Left kidney (tissue), 8 donors: ENCODE measurements at places on chromosomes 13 and 19. TPM values are rescaled to one million over a fixed set of nuclear protein-coding genes. Genes with fewer than 3 reads are reported as not detected.

DNA sequence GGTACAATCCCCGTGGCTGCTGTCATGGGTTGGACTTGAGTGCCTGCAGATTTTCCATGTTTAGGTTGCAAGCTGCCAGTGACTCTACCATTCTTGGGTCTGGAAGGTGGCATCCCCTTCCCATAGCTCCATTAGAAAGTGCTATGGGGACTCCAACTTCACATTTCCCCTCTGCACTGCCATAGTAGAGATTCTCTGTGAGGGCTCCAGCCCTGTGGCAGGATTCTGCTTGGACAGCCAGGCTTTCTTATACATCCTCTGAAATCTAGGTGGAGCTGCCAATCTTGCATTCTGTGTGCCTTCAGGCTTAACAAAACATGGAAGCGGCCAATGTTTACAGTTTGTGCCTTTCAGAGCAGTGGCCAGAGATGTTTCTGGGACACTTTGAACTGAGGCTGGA is 636.2 kb downstream of the SLITRK6 start:
- no peak for DNase-seq

DNA sequence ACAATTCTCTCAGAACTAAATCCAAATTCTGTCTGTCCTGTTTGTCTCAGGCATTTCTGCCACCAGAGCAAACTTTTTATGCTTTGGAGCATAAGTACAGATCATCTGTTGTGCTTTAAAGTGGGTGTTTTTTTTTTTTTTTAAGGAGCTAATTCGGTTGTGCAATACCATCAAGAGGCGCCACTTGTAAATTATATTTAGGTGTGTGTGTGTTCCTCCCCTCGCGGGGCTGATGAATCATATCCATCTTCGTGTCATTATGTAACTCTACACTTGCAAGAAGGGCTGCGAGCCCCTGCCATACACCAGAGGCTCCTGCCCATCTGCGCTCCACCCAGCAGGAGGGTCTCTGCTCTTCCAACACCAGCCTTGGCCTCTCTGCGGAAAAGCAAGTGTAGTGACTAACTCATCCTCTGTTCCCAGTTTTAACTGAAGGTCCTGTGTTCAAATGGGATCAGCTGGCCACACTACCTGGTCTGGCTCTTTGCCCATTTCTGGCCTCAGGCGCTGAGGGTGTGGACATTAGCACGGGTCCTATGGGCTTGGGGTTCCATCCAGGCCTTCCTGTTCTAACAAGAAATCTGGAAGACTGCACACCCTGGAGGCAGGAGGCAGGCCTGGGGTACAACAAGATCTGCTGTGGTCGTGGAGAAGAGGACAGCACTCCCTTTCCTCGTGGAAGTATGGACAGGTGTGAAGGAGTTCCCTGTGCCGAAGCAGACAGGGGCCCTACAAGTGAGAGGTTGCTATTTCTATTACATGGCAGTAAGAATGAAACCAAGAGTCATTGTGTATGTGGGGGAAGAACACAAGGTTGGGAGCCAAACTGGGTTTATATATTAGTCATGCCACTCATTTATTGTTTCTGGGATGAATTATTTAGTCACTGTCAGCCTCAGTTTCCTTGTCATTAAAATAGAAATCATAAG is 96.1 kb upstream of the MBNL2 start:
- no peak for DNase-seq

DNA sequence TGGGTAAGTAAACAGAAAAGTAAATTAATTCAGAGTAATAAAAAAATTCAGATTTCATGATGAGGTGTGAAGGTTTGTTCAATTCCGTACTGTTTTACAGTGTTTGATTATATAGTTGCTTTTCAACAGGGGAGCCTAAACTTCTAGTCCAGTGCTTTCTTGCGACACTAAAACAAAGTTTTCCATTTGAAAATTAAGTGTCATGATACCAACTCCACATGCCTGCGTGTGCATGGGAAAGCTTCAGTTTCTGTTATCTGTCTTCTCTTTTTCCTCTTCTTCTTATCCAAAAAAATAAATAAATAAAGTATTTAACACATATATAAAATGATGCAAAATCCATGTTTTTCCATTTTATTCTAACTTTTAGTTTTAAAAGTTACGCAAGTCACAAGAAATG is 165.3 kb downstream of the DACH1 start:
- no peak for DNase-seq

GRCh38 chr13:41785402-41786172 is 175.3 kb downstream of the VWA8 start:
- no peak for DNase-seq

DNA sequence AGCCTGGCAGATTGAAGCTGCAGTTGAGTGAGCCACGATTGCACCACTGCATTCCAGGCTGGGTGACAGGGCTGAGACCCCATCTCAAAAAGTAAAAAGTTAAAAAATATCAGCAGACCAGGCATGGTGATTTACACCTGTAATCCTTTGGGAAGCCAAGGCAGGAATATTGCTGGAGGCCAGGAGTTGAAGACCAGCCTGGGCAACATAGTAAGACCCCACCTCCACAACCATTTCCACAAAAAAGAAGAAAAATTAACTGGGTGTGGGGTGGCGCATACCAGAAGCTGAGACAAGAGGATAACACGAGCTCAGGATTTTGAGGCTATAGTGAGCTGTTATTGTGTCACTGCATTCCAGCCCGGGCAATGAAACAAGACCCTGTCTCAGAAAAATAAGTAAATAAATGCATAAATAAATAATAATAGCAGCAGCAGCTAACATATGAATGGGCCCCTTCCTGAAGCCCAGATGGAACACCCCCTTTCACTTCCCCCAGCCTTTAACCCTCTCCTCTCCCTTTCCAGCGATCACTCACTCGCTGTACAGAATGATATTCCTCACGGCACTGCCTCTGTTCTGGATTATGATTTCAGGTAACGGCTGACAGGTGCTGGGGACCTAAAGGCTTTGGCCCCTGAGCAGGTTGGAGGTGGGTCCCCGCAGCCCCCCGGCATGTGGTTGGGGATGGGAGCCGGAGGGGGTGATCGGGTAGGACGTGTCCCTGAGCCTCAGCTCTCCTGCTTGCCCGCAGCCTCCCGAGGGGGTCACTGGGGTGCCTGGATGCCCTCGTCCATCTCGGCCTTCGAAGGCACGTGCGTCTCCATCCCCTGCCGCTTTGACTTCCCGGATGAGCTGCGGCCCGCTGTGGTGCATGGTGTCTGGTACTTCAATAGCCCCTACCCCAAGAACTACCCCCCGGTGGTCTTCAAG is 3.2 kb downstream of the MAG start:
- no peak for DNase-seq

- DNase-seq = no peak
Measured at GRCh38 chr19:33780251-33780650, 16.4 kb upstream of the KCTD15 start.

DNA sequence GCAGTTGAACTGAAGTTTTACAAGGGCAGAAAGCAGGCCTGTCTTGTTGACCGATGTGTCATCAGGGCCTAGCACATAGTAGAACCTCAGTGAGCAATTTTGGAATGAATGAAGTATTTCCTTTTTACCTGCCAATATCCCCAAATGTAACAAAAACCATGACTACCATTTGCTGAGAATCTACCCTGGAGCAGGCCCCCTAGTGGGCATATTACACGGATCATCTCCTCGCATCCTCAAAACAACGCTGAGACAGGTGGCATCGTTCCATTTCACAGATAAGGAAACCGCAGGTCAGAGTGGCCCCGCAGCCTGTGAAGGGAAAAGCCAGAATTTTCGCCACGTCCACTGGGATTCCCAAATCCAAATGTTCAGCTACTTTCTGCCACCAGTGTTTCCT is 77.9 kb downstream of the CACNA1A start:
- DNase-seq = no peak

- DNase-seq = no peak
Measured at GRCh38 chr19:23394511-23394910, 760 bp downstream of the ZNF91 start.

DNA sequence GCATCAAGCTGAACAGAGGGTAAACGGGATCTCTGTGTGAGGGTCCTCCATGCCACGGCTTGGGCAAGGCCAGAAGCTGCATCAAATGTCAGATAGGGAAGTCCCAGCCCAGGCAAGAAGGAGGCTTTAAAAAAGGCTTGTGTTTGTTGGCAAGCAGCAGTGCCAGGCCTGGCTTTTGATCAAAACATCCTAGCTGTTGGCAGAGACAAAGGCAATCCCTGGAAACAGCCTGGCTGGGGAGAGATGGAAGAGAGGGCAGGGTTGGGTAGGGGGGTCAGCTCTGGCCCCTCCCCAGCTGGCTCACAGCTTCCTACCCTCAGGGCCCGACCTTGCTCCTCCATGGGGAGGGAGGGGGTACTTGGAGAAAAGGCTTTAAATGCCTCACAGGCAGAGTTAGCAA is 61.8 kb upstream of the KCTD15 start:
- DNase-seq = no peak

DNA sequence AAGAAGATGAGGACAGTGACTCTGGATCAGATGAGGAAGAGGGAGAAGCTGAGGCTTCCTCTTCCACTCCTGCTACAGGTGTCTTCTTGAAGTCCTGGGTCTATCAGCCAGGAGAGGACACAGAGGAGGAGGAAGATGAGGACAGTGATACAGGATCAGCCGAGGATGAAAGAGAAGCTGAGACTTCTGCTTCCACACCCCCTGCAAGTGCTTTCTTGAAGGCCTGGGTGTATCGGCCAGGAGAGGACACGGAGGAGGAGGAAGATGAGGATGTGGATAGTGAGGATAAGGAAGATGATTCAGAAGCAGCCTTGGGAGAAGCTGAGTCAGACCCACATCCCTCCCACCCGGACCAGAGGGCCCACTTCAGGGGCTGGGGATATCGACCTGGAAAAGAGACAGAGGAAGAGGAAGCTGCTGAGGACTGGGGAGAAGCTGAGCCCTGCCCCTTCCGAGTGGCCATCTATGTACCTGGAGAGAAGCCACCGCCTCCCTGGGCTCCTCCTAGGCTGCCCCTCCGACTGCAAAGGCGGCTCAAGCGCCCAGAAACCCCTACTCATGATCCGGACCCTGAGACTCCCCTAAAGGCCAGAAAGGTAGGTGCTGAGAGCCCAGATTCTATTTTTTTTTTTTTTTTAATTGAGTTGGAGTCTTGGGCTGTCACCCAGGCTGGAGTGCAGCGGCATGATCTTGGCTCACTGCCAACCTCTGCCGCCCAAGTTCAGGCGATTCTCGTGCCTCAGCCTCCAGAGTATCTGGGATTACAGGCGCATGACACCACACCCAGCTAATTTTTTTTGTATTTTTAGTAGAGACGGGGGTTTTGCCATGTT is 2.3 kb downstream of the PPP1R15A start:
- DNase-seq = no peak

DNA sequence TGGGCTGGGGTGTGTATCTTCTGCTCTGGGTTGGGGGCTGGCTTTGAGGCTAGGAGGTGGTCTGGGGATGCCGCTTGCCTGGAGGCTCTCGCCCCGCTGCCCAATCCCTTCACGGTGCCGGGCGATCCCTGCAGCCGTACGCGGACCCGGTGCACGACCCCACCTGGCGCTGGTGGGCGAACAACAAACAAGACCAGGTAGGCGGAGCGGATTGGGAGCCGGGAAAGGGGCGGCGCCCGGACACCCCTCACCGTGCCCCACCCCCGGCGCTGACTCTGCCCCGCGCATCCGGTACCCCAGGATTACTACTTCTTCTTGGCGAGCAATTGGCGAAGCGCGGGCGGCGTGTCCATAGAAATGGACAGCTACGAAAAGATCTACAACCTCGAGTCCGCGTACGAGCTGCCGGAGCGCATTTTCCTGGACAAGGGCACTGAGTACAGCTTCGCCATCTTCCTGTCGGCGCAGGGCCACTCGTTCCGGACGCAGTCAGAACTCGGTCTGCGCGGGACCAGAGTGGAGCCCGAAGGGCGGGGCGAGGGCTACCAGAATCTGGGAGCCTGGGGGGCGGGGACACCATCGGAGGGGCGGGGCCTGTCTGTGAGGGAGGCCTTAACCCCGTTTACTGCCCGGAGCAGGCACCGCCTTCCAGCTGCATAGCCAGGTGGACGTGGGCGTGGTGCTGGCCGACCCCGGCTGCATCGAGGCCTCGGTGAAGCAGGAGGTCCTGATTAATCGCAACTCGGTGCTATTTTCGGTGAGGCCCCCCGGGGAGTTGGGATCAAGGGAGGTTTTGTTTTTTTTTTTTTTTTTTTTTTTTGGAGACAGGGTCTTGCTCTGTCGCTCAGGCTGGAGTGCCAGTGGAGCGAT is 12.1 kb upstream of the PSMD8 start:
- DNase-seq = peak; percentile 60

DNA sequence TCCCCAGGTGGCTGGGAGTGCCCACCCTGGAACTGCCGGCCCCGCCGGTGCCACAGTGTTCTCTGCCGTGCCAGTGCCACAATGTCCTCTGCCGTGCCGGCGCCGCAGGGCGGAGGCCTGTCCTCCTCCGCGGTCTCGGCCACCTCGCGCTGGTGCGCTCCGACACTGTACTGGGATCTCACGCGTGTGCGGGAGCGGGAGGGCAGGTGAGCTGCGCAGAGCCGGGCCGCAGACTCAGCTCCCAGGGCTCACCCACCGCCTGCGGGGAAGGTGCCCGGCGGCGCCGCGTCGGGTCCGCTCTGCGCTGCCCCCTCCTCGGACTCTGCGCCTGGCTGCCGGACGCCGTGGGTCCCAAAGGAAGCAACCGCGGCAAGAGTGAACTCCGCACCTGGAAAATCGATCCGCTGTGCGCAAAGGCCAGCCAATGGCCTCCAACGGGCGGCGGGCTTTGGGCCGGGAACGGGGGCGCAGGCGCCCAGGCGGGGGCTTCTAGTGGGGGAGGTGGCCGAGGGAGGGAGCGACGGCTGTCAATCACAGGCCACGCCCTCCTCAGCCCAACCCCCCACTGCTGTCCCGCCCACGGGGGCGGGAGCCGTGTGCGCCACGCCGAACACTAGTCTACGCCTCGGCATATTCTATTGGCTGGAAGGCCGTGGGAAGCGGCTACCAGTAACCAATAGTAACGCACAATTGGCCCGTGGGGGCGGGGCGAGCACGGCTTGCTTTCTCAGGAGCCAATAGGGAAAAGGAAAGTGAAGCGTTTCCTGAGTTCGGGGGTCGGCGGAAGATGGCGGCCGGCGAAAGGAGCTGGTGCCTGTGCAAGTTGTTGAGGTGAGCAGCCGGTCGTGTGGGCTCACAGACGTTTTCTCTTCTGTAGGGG is at the start of gene ALG11:
Gene ALG11 (plus strand): TSS at position 767 of the 880 bp plus-strand sequence. CDS start 21 bp downstream, at position 788.
- DNase-seq = peak; percentile 99

RNF113B gene
- not detected for polyA plus RNA-seq

CAMSAP3 gene
- polyA plus RNA-seq = 18.9 TPM

SMAD9 gene
- polyA plus RNA-seq = 37.0 TPM

IGLON5 gene
- 3.0 TPM for polyA plus RNA-seq

PPP5C gene
- polyA plus RNA-seq = 130 TPM

ZNF43 gene
- polyA plus RNA-seq = 56.2 TPM

KCNN4 gene
- 1.6 TPM for polyA plus RNA-seq

CYP2F1 gene
- 0.28 TPM for polyA plus RNA-seq

RSPH6A gene
- not detected for polyA plus RNA-seq

PIP5K1C gene
- 21.1 TPM for polyA plus RNA-seq

CEACAM4 gene
- not detected for polyA plus RNA-seq

ICAM5 gene
- 0.08 TPM for polyA plus RNA-seq

KBTBD7 gene
- 19.5 TPM for polyA plus RNA-seq

SPACA4 gene
- not detected for polyA plus RNA-seq

DGKH gene
- polyA plus RNA-seq = 10.8 TPM

OR7C1 gene
- 0.23 TPM for polyA plus RNA-seq
